ENCODE measurements at places on chromosomes 5 and 9.

DNA sequence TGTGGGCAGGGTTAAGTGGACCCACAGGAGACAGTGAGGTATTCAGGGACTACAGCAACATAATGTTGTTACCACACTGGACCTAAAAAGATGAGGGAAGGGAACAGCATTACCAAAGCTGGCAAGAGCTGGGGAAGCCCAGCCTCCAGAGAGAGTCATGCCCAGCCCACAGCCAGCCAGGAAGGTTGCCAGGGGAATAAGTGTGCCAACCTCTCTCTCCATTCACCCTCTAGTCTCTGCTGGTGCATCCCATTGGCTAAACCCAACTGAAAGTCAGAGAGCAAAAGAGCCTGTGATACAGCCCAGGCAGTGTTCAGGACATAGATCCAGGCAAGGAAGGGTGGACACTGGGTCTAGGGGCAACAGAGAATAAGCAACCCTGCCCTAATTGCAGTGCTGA is 35.8 kb upstream of the AFAP1L1 start:
- DNase-seq, result no peak

GRCh38 chr9:89304020-89304833 is 6.8 kb upstream of the CKS2 start:
- no peak for DNase-seq

DNA sequence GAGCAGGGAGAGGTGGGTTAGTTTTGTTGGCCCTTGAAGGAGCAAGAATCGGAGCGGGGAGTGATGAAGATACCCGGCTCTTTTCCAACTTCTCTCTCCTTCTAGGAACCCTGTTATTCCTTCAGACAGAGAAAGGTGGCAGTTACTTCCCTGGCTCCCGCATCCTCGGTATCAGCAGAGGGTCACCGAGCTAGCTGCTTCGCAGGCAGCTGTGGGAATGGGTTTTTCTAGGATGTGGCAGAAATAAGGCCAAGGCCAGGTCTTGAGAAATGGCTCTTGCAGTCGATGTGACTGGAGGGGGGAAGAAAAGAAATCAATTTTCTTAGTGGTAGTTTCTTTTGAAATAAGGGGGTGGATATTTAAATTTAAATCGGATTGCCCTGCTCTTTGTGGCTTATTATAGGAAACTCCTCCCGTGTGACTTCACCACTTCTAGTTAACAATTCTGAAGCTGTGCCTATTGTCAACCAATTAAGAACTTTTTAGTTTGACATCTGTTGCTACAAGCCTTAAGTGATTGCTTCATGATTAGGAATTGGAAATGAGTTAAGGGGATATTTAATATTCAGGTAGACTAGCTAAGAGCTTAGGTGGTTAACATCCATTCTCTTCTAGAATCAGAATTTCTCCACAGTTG is 1.4 kb downstream of the SAP30L start:
- no peak for DNase-seq

GRCh38 chr5:8600843-8601242 is 731.9 kb downstream of the MTRR start:
- DNase-seq, result no peak

- no peak for DNase-seq
Measured at GRCh38 chr5:82073179-82073578, 101.4 kb downstream of the ATG10 start.

GRCh38 chr5:101643794-101644193 is 652.3 kb downstream of the SLCO4C1 start:
- DNase-seq, result no peak

- DNase-seq, result no peak
Measured at GRCh38 chr9:123544007-123544827, 188.2 kb downstream of the CRB2 start.

GRCh38 chr9:32877639-32878217 is 94.4 kb downstream of the TMEM215 start:
- no peak for DNase-seq

- no peak for DNase-seq
Measured at GRCh38 chr5:133846478-133847226, 121.8 kb downstream of the C5orf15 start.

DNA sequence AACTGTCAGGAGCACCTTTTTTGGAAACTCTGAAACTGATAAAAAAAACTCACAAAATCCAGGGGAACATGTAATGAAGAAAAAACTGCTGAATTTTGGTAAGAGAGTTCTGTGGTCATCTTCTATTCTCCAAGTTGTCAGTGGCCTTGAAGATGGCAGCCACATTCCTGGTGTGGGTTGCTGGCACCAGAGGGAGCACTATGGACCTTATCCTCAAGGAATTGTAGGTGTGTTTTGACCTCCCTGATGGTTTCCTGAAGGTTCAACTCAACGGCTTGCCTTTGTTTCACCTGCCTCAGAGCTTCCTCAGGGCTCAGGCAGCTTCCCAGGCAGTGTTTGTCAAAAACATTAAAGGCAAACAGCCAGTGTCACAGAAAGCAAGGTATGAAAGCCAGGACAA is 2.2 kb upstream of the SLC38A9 start:
- no peak for DNase-seq

DNA sequence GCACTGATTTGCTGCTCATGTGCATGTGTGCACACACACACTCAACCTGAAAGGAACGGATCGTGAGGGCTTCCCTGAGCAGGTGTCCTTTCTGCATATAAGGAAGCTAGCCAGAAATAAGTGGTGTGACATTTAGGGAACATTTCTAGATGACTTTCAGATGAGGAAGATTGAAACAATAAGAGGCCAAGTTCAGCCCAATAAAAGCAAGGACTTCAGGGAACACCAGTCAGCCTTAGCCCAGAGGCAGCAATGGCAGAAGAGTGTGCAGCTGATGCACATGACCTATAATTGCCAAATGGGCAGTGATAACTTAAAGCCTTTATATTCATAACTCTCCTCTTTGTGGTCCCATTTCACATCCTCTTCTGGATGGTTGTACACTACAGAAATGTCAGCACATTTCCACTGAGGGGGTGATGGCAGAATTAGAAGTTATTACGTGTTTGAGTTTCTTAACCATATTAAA is 255.5 kb downstream of the TRIM32 start:
- DNase-seq, result no peak

GRCh38 chr5:82031220-82032119 is 59.6 kb downstream of the ATG10 start:
- no peak for DNase-seq

DNA sequence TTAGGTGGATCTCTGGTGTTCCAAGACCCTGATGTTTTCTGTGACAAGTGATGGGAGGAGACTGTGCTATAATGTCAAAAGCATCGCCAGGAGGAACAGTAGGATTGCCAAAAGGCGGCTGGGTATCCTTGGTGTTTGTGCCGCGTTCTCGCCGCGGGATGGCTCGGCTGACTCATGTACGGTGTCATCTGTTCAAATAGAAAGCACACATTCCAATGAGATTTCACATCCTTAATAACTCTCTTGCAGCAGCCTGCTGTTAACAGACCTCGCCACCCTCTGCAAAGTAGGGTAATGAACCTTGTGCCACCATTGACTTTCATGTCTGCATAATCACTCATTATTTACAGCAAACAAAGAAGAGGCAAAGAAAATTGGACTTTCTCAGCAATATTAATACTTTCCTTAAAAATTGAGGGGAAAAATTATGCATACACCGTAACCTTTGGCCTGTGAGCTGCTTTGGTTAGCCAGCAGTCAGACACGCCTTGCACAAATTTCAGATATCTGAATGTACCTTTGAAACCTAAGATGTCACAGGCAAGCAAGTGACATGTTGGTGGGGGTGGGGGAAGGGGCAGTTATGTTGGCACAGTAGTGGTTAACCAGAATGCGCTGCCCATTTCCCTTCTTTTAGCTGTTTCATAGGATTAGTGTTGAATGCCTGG is 289.4 kb downstream of the EFNA5 start:
- DNase-seq, result no peak

- no peak for DNase-seq
Measured at GRCh38 chr5:137226081-137226480, 273.0 kb downstream of the SPOCK1 start.

Data from right renal pelvis (tissue), 4 donors.